ENCODE measurements at places on chromosomes 11 and 22. TPM values are rescaled to one million over a fixed set of nuclear protein-coding genes. Genes with fewer than 3 reads are reported as not detected.

Gene KRTAP5-9
- total RNA-seq: not detected

Gene OR52H1
- 0.90 TPM for total RNA-seq

Gene GGTLC3
- total RNA-seq: 13.1 TPM

Gene OR5P2
- total RNA-seq: 1.3 TPM

Gene APOBEC3C
- total RNA-seq: 25.3 TPM

Gene FADS3
- 68.5 TPM for total RNA-seq

Gene HBB
- 338 TPM for total RNA-seq

Gene ARHGAP20
- total RNA-seq: 6.6 TPM

Gene TREH
- total RNA-seq: 0.46 TPM

DNA sequence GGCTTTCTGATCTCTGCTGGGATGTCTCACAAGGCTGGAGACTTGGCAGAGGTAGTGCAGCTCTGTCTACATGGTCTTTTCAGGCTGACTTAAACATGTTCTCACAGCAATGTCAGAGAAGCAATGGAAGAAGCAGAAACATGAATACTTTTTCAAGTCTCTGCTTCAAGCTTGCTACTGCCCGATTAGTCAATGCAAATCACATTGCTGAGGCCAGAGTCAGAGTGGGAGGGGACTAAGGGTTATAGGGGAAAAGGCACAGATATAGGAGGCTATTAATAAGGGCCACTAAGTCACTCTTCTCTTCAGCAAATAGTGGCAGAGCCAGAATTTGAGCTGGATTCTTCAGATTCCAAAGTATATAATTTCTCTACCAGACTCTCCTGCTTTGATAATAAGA, 390.5 kb downstream of the TMEM135 start:
- DNase-seq: no peak

- DNase-seq: no peak
Measured at GRCh38 chr22:45083659-45084305, 74.0 kb upstream of the PHF21B start.

- no peak for DNase-seq
Measured at GRCh38 chr11:67534070-67534679, 10.9 kb upstream of the CABP2 start.

- no peak for DNase-seq
Measured at GRCh38 chr22:47839595-47840227, 1077.3 kb downstream of the TBC1D22A start.

DNA sequence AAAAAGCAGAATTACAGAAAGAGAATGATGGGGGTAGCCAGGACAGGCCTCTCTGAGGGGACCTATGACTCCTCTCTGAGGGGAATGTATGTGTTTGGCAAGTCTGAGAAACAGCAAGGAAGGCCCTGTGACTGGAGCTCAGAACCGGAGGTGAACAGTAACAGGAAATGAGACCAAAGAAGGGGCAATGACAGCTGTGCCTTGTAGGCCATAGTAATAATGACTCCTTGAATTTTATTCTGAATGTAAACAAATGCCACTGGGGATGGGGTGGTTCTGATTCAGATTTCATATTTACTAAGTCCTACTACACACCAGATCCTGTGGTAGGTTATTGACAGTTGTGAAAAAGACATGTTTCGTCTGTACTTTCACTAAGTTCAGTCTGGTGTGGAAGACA, 52.8 kb upstream of the APOA1 start:
- no peak for DNase-seq

DNA sequence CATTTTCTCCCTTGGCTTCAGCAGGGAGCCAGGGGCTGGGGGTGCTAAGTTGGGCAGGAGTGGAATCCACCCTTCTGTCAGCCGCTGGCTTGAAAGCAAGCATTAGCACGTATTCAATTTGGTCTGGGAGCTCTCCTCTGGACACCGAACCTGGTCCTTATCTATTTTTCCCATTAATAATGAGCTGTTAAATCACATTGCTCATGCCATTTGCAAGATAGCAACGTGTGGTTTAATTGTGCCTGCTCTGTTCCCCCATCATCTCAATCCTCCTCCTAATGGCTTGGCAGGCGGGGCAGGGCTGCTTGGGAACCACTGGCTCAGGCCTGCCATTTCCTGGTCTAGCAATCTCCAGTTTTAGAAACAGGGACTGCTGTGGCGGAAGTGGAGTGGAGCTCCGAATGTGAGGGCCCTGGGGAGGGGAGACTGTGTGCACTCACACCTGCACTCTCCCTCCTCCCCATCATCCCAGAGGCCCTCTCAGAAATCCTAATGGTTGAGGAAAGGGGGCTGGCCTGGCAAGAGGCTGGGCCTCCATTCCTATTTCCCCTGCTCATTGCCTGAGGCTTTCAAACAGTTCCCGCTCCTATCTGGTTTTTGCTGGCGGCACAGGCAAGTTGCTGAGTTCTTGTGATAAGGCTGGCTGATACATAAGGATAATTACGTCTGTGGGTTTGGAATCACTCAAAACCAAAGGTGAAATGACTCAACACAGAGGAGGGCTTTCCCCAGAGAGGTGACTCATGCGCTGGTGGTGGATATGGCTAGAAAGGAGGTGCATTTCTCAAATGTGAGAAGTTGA, 201.2 kb upstream of the E2F8 start:
- DNase-seq: no peak

DNA sequence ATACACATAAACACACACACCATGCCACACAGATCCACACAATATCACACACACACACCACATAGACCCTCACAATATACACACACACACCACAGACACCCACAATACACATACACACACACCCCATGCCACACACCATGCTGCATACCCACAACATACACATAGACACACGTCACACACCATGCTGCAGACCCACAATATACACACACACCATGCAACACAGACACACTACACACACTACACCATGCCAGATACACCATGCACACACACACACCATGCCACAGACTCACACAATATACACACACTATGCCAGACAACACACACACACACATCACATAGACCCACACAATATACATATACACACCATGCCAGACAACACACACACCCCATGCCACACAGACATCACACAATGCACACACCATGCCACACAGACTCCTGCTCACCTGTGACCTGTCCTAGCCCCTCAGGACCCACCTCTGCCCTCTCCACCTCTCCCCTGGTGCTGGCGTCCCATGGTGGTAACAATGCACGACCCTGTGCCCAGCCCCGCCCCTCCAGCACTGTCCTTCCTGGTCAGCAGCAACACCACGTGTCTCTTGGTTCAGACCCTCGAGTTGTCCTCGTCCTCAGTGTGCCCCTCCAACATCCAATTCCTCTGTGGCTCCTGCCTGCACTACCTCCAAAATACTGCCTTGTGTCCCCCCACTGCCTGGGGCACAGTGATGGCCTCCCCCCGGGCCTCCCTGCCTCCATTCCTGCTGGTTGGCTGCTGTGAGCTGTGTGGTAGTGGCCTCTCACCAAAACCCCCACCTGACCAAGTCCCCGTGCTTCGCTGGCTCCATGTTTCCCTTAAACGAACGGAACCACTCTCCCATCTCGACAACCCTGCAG, 23.7 kb upstream of the RFPL3 start:
- DNase-seq: peak; percentile 22

DNA sequence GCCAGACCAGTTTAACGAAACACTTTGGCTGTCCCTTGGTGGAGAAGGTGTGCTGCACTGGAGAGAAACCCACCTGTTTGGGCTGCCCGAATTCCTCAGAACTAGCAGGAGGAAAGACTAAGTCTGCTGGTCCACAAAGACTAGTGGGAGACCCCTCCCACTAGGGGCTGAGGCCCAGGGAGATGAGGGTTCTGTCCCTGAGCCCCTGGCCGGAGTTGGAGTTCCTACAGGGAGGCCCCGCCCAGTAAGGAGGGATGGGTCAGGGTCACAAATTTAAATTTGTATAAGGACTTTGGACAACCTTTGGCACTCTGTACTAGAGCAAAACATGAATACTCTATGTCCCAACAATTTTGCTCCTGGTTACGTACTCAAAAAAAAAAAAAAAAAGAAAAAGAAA, 200.8 kb upstream of the C11orf87 start:
- no peak for DNase-seq

DNA sequence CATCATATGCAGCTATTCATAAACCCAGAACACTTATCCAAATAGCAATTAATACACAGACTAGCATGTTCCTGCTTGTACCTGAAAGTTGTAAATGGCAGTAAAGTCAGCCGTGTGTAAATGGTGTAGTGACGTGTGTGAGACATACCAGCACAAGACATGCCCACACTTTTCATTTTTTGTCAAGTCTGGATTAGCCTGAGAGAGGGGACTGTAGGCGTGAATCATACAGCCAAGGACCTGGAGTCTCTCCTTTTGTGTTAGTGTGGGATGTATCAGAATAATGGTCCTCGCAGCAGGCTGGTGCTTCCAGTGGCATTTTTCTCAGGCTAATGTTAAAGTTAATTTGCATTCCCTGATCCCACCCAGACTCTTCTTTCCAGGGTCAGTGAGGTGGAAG, 116.8 kb upstream of the BMAL1 start:
- no peak for DNase-seq

GRCh38 chr11:71548716-71549151, 514 bp downstream of the KRTAP5-9 start:
- no peak for DNase-seq

- peak; percentile 57 for DNase-seq
Measured at GRCh38 chr11:31106968-31107576, 262.5 kb downstream of the DCDC1 start.

- no peak for DNase-seq
Measured at GRCh38 chr11:85732965-85733364, 47.0 kb upstream of the CCDC89 start.

DNA sequence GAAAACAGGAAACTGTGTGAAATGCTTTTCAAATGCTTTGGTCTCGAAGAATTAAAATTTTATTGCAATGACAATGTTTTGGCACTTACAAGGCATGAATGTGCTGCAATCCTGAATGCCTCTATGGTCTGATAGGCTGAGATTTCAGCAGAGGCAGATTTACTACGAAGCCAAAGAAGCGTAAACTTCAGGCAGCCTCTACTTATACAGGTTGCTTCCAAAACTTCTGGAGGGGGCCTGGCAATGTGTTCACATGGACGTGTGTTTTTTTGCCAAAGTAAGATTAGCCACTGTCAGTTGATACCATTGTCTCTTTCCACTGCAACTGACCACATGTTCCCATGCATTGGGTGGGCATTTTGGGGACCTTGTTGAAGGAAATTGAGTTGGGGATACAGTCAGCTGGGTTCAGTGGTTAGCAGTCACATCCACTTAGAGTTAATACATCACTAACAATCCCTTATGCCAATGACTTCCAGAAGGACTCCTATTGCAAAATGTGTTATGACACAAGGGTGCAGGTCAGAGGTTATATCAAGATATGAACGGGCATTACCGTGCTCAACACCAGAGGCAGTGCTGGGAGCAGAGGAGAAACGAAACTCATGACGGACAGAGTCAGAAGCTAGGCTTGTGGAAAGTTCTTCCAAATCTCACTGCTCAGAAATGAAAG, 48.8 kb downstream of the ABTB2 start:
- no peak for DNase-seq

- DNase-seq: no peak
Measured at GRCh38 chr11:132408877-132409276, 1038.5 kb downstream of the NTM start.

DNA sequence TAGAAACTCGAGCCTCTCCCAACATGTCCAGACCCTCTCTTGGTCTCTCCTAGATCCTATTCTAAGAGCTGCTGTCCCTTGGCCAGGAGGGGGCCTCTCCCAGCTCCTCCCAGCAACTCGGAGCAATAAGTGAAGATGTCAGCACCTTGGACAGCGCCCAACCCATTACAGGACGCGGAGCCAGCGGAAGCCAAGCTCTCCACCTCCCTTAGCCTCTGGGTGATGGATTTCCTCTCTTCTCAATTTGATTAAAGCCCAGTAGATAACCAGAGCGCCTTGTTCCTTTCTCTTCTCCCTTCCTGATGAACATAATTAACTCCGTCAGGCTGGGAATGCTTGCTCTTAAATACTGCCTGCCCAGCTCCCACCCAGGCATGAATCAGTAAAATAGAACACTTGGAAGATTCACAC, 26.2 kb upstream of the TPBGL start:
- peak; percentile 80 for DNase-seq

- DNase-seq: no peak
Measured at GRCh38 chr22:48175721-48176120, 1413.3 kb downstream of the TBC1D22A start.

- no peak for DNase-seq
Measured at GRCh38 chr11:92257536-92257935, 32.9 kb downstream of the FAT3 start.

GRCh38 chr11:61908730-61909316, 8.5 kb downstream of the RAB3IL1 start:
- DNase-seq: no peak

DNA sequence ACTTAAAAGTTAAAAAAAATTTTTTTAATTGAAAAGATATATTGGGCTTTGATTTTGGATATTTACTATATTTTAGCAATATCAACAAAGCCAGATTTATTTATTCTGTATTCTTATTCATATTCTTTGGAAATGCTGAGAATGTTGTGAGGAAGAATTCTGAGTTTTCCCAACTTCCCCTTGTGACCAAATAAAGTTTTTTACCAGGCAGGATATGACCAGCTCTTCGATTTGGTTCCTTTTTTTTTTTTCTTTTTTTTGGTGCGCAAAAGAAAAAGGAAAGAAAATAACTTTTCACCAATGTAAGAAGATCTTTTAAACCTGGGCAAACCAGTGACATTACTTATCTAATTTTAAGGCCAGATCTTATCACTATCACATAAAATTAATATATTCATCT, 12.9 kb downstream of the TCP11L1 start:
- no peak for DNase-seq

- DNase-seq: no peak
Measured at GRCh38 chr11:61569701-61570100, 11.2 kb downstream of the SYT7 start.

- no peak for DNase-seq
Measured at GRCh38 chr22:37728620-37729019, 31.8 kb downstream of the TRIOBP start.

DNA sequence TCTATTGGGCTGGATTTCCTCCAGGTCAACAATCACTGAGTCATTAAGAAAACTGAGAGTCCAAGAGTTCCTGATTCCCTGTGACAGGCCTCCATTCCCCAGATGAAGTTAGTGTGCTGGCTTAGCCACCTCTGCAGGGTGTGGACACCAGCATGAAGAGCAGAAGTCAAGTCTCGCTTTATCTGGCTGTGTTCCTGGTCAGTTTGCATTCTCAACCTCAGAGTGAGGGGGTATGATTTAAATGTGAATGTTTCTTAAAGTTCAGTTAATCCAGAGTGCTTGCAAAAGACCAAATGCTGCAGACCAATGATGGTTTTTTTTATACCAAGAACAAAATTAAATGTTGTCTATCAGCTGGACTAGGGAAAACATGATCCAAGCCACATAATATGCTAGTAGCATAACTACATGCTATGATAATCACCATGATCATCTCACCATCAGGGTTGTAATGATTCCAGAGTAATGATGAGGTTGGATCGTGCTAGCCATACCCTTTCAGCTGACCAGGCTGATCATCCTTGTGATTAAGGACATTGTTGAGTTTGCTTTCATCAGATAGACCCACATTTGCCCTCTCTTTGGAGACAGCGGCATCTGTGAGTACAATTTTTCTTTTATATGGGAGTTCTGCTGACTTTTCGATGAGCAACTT, 145.8 kb upstream of the ARHGAP20 start:
- no peak for DNase-seq

GRCh38 chr11:57787006-57787604, 25.5 kb downstream of the CTNND1 start:
- no peak for DNase-seq

GRCh38 chr11:35013514-35014233, 97.3 kb downstream of the PDHX start:
- no peak for DNase-seq
